Peyer's patch (tissue), 4 donors: ENCODE measurements at places on chromosomes 6 and 20.

GRCh38 chr20:43925215-43925614 is 10.6 kb downstream of the TOX2 start:
- H3K4me1 ChIP-seq: peaks cover 11% of the 10 kb centered on the region
- DNase-seq: no peak
- no peak overlapping the region for H3K27ac ChIP-seq
- no peaks in the 10 kb centered on the region for H3K27me3 ChIP-seq
- H3K4me3 ChIP-seq: no peak overlapping the region

DNA sequence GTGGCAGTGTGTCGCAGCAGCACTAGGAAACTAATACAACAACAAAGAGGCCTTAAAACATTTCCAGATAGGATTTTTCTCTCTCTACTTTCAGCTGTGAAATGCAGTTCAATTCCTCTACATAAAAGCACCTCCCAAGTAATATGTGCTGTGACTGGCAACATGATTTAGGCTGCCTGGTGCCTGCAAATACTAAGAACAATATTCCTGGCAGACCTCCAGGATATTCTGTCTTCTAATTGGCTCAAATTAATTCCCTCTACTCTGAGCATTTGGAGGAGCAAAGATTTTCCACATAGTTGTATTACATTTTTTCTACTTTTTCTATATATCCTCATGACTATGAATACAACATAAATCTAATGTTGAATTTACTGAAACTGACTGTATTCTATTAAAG is 33.2 kb downstream of the SCGN start:
- no peak overlapping the region for H3K27ac ChIP-seq
- DNase-seq: no peak
- H3K36me3 ChIP-seq: no peaks in the 10 kb centered on the region
- H3K4me1 ChIP-seq: no peaks in the 10 kb centered on the region

DNA sequence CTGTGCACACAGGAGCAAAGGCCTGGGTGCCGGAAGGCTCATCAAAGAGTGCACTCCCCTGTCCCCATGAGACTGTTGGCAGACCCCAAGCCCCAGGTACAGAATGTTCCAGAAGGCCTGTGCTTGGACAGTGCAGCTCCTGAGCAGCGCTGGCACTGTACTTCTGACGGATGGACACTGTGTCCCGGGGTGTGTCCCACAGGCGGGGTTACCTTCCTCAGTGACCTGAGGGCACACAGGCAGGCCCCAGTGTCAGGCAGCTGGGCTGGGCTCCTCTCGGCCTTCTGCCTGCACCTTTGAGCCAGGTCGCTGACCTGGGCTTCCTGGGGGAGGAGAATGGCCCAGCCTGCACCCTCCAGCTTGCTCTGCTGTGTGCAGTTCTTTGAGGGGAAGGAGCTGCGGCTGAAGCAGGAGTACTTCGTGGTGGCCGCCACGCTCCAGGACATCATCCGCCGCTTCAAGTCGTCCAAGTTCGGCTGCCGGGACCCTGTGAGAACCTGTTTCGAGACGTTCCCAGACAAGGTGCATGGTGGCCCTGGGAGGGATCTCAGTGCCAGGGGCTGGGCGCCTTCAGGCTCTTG is 30.1 kb downstream of the PYGB start:
- H3K27me3 ChIP-seq: no peaks in the 10 kb centered on the region
- no peak for DNase-seq
- no peaks in the 10 kb centered on the region for H3K36me3 ChIP-seq
- no peaks in the 10 kb centered on the region for H3K4me1 ChIP-seq
- no peak overlapping the region for H3K4me3 ChIP-seq

- no peak for DNase-seq
- no peak overlapping the region for H3K27ac ChIP-seq
- no peaks in the 10 kb centered on the region for H3K27me3 ChIP-seq
- no peaks in the 10 kb centered on the region for H3K4me1 ChIP-seq
- no peaks in the 10 kb centered on the region for H3K36me3 ChIP-seq
- H3K4me3 ChIP-seq: no peak overlapping the region
Measured at GRCh38 chr6:77633993-77634715, 18.7 kb upstream of the MEI4 start.

DNA sequence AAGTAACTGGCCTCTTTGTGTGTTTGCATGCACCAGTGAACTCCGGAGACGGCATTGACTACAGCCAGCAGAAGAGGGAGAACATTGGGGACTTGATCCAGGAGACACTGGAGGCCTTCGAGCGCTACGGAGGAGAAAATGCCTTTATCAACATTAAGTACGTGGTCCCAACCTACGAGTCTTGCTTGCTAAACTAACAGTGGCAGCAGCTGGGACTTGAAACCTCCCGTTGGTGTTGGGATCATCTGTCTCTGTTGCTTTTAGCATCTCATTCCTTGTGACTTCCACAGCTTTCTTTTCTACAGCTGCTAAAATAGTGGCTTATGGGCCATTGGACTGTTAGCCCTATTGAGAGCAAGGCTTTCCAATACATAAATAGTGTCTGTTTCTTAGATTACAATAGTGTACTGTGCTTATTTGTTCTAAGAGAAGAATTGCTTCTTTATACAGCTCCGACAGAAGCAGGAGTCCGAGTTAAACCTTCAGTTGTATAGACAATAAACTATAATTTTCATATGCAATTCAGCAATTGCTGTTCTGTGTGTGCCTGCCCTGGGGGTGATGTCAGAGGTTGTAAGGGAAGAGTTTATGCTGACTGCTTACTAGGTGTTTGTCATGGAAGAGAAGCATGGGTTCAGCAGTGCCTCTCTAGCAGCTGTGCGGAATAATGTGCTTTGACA is 99.6 kb upstream of the QKI start:
- no peaks in the 10 kb centered on the region for H3K27me3 ChIP-seq
- H3K27ac ChIP-seq: no peak overlapping the region
- DNase-seq: no peak
- no peak overlapping the region for H3K4me3 ChIP-seq
- no peaks in the 10 kb centered on the region for H3K4me1 ChIP-seq
- H3K36me3 ChIP-seq: no peaks in the 10 kb centered on the region

- no peak for DNase-seq
- no peaks in the 10 kb centered on the region for H3K4me1 ChIP-seq
- no peaks in the 10 kb centered on the region for H3K27me3 ChIP-seq
- no peaks in the 10 kb centered on the region for H3K36me3 ChIP-seq
Measured at GRCh38 chr20:890666-891057, 25.5 kb downstream of the ANGPT4 start.

DNA sequence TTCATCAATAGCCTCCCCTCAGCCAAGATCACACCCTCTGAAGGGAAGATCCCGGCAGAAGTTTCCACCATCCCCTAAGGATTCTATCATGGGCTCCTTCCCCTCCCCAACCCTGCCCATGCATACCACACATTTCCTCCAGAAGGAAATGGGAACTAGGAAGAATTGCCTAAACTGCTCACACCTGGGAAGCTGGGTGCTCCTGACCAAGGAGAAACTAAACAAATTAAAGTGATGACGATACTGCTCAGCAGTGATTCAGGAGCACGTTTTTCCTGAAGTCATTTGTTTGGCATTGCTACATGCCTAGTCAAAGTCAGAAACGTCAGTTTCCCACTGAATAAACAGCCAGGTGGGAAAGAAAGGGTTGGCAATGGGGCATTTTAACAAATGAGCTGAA is 136.1 kb upstream of the CDYL start:
- H3K27ac ChIP-seq: no peak overlapping the region
- no peaks in the 10 kb centered on the region for H3K36me3 ChIP-seq
- H3K27me3 ChIP-seq: no peaks in the 10 kb centered on the region
- no peaks in the 10 kb centered on the region for H3K4me1 ChIP-seq
- DNase-seq: no peak

DNA sequence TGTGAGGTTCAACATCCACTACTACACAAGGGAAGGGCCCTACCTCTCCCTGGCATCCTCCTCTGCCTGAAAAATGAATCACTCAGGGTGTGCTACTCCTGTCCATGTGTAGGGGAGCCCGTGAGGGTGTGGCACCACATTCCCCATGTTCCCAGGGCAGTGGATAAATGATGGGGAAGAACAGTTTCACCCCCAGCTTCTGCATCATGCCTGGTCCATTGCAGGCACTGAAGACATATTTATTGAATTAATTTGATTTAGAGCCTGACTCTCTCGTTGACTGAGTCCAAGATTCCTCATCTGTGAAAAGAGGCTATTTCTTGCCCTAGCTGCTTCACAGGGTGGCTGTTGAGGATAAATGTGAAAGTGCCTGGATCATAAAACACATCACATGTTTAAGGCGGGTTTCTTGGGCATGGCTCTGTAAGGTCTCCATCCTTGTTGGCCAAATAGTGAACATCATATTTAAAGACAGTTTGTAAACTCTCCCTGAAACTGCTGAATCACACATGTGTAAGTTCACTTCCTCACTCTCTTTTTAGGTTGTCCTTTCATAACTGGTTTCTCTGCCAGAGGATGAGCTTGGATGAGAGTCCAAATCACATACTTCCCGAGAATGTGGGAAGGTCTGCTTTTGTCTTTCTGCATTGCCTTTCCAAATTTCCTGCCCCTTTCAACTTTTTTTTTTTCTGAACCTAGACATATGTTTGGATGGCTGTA is 79.7 kb upstream of the FYN start:
- no peaks in the 10 kb centered on the region for H3K36me3 ChIP-seq
- no peaks in the 10 kb centered on the region for H3K4me1 ChIP-seq
- H3K27me3 ChIP-seq: no peaks in the 10 kb centered on the region
- H3K27ac ChIP-seq: no peak overlapping the region
- H3K4me3 ChIP-seq: no peak overlapping the region
- no peak for DNase-seq

DNA sequence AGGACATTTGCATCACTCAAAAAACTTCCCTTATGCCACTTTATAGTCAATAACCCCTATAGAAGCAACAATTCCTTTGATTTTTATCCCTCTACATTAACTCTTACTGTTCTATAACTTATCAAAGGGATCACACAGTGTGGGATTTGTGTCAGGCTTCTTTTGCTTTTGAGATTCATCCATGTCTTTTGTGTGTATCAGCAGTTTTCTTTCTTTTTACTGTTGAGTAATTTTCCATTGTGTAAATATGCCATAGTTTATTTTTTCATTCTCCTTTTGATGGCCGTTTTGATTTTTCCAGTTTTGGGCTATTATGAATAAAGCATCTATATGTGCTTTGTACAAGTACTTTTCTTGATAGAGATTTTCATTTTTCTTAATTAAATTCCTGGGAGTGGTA is 657.9 kb downstream of the EPM2A start:
- no peak overlapping the region for H3K4me3 ChIP-seq
- H3K36me3 ChIP-seq: no peaks in the 10 kb centered on the region
- no peaks in the 10 kb centered on the region for H3K27me3 ChIP-seq
- H3K4me1 ChIP-seq: no peaks in the 10 kb centered on the region
- DNase-seq: no peak

DNA sequence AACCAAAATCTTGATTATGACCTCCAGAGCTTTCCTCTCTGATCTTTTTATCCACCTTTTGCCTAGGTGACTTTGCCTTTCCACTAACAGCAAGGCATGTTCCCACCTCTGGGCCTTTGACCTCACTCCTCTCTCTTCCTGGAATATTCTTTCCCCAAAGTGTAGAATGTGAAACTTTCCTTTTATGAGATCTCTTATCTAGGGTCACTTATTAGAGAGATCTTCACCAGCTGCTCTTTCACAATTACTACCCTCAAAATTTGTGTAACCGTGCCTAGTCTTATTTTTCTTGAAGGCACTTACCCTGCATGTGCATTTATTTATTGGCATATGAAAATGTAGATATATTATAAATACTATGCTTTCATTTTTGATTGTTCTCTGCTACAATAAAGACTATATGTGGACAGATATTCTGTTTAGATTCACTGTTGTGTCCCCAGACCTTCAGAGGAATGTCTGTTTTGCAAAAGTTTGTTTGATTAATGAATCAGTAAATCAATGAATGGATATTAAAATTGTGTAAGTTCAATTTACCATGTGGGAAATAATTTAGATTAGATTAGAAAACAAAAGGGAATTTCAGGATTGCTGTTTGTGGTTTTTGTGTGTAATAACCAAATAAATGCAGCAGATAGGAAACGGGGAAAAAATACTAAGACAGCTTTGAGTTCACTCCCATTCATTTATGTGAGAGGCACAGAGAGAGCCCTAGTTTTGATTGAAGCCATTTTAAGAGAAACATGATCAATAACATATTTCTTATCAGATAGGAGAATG is 207.0 kb downstream of the ADGB start:
- H3K4me1 ChIP-seq: no peaks in the 10 kb centered on the region
- no peak for DNase-seq
- no peaks in the 10 kb centered on the region for H3K36me3 ChIP-seq
- H3K4me3 ChIP-seq: no peak overlapping the region

- no peaks in the 10 kb centered on the region for H3K4me1 ChIP-seq
- DNase-seq: no peak
- H3K4me3 ChIP-seq: no peak overlapping the region
- no peak overlapping the region for H3K27ac ChIP-seq
- H3K36me3 ChIP-seq: no peaks in the 10 kb centered on the region
- H3K27me3 ChIP-seq: no peaks in the 10 kb centered on the region
Measured at GRCh38 chr6:128557081-128557480, 36.7 kb upstream of the PTPRK start.

GRCh38 chr6:89862273-89862672 is 32.0 kb upstream of the GJA10 start:
- no peak overlapping the region for H3K27ac ChIP-seq
- peaks cover 92% of the 10 kb centered on the region for H3K36me3 ChIP-seq
- H3K4me3 ChIP-seq: no peak overlapping the region
- no peaks in the 10 kb centered on the region for H3K4me1 ChIP-seq
- H3K27me3 ChIP-seq: no peaks in the 10 kb centered on the region
